ENCODE measurements at places on chromosomes 5 and 9.

GRCh38 chr5:170642066-170642735, 138.4 kb downstream of the KCNIP1 start:
- no peak for DNase-seq

- no peak for DNase-seq
These were observed 25.8 kb downstream of the DDX46 start for GRCh38 chr5:134784241-134784920.

GRCh38 chr9:70260606-70261005, 1.8 kb downstream of the SMC5 start:
- DNase-seq, result no peak

- DNase-seq, result no peak
These were observed 61.8 kb downstream of the CTSL start for GRCh38 chr9:87787735-87788134.
